ENCODE measurements at places on chromosomes 11 and 22.
A peak's percentile ranks its signal among the peaks of the same experiment; 100 is the strongest.

DNA sequence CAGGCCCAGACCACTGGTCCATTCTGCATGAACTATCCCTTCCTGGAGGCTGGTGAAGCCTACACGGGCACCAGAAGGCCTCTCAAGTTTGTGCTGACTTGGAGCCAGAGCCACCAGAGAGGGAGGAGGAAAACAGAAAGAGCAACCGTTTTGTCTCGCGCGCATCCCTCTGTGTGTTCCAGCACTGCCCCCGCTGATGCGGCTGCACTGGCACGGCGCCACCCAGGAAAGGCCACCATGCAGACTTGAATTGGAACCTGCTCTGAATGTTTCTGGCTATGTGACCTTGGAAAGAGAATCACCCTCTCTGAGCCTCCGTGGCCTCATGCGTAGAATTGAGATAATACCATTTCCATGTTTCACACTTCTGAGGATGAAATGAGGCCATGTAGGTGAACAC is 7.4 kb upstream of the ACRV1 start:
- H3K4me3 ChIP-seq = no peak overlapping the region
- no peaks in the 10 kb centered on the region for H3K36me3 ChIP-seq
- no peak for DNase-seq

GRCh38 chr11:10506008-10506370 is 35.0 kb downstream of the RNF141 start:
- no peak for DNase-seq
- no peak overlapping the region for H3K27ac ChIP-seq
- peaks cover 3% of the 10 kb centered on the region for H3K4me1 ChIP-seq
- H3K27me3 ChIP-seq = no peaks in the 10 kb centered on the region

DNA sequence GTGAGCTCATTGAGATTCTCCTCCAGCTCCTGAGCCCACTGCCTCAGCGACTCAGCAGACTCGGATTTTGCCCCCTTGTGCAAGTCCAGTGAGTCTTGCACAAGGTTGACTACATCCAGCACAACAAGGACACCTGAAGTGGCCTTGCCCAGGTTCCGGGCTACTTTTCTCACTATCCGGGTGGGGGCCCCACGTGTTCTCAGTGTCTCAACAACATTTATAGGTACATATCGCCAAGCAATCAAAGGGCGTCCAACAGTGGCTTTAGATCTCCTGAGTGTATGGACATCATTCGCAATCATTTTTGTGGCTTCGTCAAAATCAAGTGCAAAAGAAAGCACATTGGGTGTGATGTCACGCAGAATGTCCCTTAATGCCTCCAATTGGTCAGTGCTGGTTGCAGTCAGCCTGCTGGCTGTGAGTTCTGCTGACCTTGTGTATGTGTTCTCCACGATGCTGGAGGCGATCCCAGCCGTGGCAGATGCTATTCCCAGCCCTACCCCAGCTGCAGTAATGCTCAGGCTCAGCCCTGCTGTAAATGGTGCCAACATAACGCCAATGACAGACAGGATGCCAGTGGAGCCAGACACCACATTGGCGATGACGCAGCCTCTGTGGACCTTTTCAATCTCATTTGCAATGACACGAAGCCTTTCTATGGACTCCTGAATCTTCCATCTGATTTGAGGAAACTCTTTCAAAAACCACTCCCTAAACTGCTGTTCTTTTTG is 10.3 kb downstream of the APOL4 start:
- no peaks in the 10 kb centered on the region for H3K36me3 ChIP-seq
- no peak overlapping the region for H3K27ac ChIP-seq
- H3K27me3 ChIP-seq = no peaks in the 10 kb centered on the region
- H3K4me3 ChIP-seq = no peak overlapping the region

DNA sequence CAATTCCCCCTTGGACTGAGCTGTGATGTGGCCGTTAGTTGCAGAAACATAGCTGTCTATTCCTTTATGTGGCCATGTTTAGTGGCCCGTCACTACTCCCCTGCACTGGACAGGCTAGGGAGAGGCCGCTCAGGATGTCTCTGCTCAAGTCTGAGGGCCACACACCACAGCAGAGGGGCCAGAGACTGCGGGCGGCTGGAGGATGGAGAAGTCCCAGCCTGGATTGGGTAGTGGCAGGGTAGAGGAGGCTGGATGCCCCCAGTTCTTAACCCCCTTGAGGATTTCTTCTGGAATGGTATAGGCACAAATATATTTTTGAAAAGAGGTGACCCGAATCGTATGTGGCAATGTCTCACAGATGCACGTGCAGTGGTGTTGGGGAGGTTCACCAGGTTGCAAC is 116.4 kb upstream of the B3GAT1 start:
- no peak for DNase-seq
- no peaks in the 10 kb centered on the region for H3K27me3 ChIP-seq
- H3K36me3 ChIP-seq = no peaks in the 10 kb centered on the region
- H3K27ac ChIP-seq = no peak overlapping the region
- no peak overlapping the region for H3K4me3 ChIP-seq

DNA sequence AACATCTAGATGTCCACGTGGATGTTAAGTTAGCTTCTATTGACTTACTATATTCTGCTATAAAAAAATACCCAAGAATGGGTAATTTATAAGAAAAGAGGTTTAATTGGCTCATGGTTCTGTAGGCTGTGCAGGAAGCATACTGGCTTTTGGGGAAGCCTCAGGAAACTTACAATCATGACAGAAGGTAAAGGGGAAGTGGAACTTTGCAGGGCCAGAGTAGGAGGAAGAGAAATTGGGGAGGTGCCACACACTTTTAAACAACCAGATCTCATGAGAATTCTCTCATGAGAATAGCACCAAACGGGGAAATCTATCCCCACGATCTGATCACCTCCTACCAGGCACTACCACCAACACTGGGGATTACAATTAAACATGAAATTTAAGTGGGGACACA is 689.3 kb downstream of the METTL15 start:
- no peak overlapping the region for H3K4me3 ChIP-seq
- no peaks in the 10 kb centered on the region for H3K36me3 ChIP-seq
- no peak overlapping the region for H3K27ac ChIP-seq
- no peaks in the 10 kb centered on the region for H3K4me1 ChIP-seq
- no peak for DNase-seq

DNA sequence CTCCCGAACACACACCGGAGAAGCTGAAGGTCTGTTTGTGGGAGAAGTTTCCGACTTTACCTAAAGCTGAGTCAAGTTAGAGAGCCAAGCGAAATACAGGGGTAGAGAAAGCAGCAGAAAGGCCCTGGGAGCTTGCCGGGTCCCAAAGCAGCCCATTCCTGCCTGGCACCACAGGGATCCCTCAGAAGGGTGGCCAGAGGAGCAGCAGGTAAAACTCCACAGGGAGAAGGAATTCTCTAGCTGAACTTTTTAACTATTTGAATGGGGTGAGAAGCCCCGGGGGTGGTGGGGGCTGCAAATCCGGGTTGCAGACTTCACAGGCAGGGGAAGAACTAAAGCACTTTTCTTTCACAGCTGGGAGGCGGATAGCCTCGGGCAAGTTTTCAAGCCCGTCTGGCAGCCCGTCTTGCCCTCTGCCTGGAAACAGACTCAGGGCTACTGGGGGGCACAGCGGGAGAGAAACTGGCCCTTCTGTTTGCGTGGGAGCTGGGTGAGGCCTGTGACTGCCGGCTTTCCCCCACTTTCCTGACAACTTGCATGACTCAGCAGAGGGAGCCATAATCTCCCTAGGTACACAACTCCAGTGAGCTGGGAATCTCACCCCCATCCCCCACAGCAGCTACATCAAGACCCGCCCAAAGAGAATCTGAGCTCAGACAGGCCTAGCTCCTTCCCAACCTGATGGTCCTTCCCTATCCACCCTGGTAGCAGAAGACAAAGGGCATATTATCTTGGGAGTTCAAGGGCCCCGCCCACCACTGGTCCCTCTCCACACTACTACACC is 311.0 kb downstream of the SBF2 start:
- no peaks in the 10 kb centered on the region for H3K27me3 ChIP-seq
- H3K36me3 ChIP-seq = peaks cover 22% of the 10 kb centered on the region
- no peak overlapping the region for H3K4me3 ChIP-seq
- no peak for DNase-seq
- peaks cover 15% of the 10 kb centered on the region for H3K4me1 ChIP-seq
- peak overlapping the region; percentile 9 for H3K27ac ChIP-seq

- DNase-seq = peak; percentile 49
- H3K4me3 ChIP-seq = peak within 1 kb of the TSS; percentile 97
- peaks cover 6% of the 10 kb centered on the region for H3K27me3 ChIP-seq
- H3K4me1 ChIP-seq = peaks cover 92% of the 10 kb centered on the region
- H3K36me3 ChIP-seq = peaks cover 19% of the 10 kb centered on the region
Observed at GRCh38 chr11:842370-843002, at the start of the genes POLR2L and TSPAN4. Gene POLR2L (minus strand): TSS chr11:842529. CDS start chr11:842508, 21 bp downstream. Gene TSPAN4 (plus strand): TSS chr11:842852. CDS start chr11:850305, 7,453 bp downstream.

DNA sequence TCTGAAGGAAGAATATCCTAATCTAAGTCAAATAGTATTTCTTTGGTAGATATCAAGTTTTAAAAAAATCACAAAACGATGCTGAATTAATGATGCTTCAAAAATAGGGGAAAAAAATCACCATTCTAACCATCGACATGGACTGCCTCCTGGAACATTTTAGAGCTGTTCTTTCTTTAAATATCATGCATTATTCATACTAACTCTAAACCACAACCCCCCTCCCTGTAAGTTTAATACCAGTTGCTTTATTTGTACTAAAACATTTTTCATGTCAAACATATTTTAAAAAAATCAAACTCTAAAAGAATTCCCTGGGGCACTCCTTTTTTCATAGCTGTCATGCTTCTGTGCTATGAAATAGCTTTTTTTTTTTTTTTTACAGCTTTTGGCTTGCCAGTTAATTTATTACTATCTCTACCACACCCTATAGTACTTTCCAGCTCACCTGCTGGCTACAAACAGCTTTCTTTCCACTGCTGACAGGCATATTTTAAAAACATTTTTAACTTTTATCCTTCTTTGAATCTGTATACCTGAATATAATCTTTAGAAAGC is 256.9 kb downstream of the SOX6 start:
- no peak for DNase-seq
- no peak overlapping the region for H3K27ac ChIP-seq
- no peak overlapping the region for H3K4me3 ChIP-seq

GRCh38 chr11:132456751-132457328 is 1075.5 kb downstream of the OPCML start:
- no peaks in the 10 kb centered on the region for H3K36me3 ChIP-seq
- H3K27ac ChIP-seq = no peak overlapping the region
- DNase-seq = no peak
- H3K4me3 ChIP-seq = no peak overlapping the region
- H3K27me3 ChIP-seq = no peaks in the 10 kb centered on the region

- no peak overlapping the region for H3K27ac ChIP-seq
- DNase-seq = no peak
- no peaks in the 10 kb centered on the region for H3K4me1 ChIP-seq
- peaks cover 7% of the 10 kb centered on the region for H3K36me3 ChIP-seq
- H3K27me3 ChIP-seq = no peaks in the 10 kb centered on the region
Observed at GRCh38 chr11:120462825-120463224, 48.7 kb upstream of the GRIK4 start.

- H3K4me3 ChIP-seq = no peak overlapping the region
- H3K27me3 ChIP-seq = no peaks in the 10 kb centered on the region
- no peak for DNase-seq
- H3K36me3 ChIP-seq = no peaks in the 10 kb centered on the region
Observed at GRCh38 chr11:76048763-76049162, 157.5 kb downstream of the WNT11 start.

DNA sequence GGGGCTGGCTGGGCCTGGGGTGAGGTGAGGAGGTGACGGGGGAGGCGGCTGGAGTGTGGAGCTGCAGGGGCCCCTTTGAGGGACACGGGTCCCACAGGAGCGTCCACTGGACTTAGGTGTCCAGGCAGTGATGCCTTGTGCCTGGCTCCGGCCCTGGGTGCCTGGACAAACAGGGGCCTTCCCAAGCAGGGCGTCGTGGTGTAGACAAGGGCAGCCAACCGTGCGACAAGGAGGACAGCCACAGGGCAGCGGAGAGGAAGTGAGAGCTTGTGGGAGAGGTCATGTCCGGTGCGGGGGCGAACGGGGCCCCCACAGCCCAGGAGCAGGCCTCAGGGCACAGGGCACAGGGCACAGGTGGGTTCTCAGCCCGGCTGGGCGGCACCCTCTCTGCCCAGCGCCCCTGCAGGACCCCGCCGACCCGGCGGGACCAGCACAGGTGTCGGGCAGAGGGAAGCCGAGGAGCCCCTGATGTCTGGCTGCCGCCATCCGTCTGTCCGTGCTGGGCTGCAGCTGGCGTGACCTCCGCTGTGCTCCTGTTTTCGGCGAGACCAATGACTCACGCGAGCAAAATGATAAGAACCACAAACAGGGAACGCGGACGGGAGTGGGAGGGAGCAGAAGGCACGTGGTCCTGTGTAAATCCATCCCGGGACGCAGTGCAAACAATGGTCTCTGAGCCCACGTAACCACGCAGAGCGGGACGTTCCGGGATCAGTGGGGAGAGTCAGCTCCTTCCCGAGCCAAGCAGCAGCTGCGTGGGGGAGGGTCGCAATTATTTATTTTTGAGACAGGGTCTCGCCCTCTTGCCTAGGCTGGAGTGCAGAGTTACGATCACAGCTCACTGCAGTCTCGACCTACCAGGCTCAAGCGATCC is 49.1 kb upstream of the A4GALT start:
- peak overlapping the region; percentile 50 for H3K4me3 ChIP-seq
- no peak overlapping the region for H3K27ac ChIP-seq
- H3K4me1 ChIP-seq = peaks cover 27% of the 10 kb centered on the region
- no peaks in the 10 kb centered on the region for H3K27me3 ChIP-seq

DNA sequence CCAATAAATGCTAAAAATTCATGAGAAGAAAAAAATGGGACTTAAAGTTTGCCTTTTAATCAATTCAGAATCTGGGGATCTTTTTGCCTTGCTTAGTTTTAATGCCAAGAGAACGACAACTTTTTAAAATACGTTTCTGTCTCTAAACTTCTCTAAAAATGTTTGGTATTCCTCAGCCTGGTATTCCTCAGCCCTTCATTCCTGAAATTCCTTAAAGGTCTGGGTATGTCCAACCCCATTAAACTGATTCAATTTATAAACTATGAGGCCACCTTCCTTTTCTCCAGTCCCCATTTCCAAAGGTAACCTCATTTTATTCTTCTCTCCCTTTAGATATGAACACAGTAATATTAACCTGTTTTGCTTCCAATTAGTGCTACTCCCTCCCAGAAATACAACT is 16.6 kb downstream of the POLA2 start:
- no peak overlapping the region for H3K27ac ChIP-seq
- H3K27me3 ChIP-seq = no peaks in the 10 kb centered on the region
- peaks cover 11% of the 10 kb centered on the region for H3K4me1 ChIP-seq
- H3K36me3 ChIP-seq = peaks cover 64% of the 10 kb centered on the region
- DNase-seq = no peak

DNA sequence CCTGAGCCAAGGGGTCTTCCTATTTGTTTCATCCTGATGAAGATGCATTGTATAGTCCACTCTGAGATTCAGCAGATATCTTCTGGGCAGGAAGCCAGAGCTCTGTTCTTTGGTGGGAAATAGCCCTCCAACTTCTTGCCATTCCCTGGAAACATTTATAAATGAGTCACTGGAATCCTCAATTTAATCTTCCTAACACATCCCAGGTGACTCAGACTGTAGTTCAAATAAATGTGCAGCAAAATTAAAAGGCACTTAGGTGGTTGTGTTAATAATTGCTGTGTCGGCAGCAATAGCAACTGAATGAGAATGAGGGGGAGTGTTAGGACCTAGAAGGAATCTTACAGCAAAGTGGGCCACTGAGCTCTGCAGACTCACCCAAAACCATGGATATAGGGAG is 108.6 kb downstream of the INSC start:
- no peaks in the 10 kb centered on the region for H3K4me1 ChIP-seq
- DNase-seq = no peak
- H3K27ac ChIP-seq = no peak overlapping the region
- no peak overlapping the region for H3K4me3 ChIP-seq
- no peaks in the 10 kb centered on the region for H3K36me3 ChIP-seq
- H3K27me3 ChIP-seq = no peaks in the 10 kb centered on the region
